IPS DF 6.9 (cell line): ENCODE measurements at places on chromosomes 13 and 19.

DNA sequence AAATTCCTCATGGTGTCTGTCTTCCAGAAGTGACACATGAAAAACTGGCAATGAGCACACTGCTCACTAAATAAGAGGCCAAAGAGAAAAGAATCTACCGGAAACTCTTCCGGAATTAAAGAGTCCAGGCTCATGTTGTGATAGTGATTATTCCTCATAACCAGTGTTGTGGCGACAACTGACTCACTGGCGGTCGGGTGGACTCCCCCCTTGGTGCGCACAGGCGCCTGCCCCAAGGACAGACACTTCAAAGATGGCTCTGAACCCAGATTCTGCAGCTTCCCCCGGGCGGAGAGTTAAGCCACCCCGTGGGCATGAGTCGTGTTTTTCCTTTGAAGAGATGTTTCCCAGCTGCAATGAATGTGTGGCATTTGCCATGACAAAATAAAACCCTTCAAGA, 10.3 kb downstream of the IL17D start:
- no peak for DNase-seq

DNA sequence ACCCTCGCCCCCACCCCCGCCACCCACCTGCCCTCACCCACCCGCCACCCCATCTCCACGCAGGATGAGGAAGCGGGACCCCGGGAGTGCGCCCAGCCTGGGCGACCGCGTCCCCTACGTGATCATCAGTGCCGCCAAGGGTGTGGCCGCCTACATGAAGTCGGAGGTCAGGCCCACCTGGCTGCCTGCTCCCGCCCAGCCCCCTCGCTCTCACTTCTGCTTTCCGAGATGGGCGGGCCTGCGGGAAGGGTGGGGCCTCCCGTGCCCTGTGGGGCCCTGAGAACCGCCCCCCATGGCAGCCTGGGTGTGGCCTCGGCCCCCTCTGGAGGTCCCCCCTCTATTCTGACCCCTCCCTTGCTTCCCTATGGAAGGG, 3.1 kb upstream of the SPIB start:
- DNase-seq = no peak

- no peak for DNase-seq
These were observed 27.3 kb downstream of the TM9SF2 start for GRCh38 chr13:99528547-99528946.

GRCh38 chr13:91934354-91934753, 535.9 kb downstream of the GPC5 start:
- no peak for DNase-seq

DNA sequence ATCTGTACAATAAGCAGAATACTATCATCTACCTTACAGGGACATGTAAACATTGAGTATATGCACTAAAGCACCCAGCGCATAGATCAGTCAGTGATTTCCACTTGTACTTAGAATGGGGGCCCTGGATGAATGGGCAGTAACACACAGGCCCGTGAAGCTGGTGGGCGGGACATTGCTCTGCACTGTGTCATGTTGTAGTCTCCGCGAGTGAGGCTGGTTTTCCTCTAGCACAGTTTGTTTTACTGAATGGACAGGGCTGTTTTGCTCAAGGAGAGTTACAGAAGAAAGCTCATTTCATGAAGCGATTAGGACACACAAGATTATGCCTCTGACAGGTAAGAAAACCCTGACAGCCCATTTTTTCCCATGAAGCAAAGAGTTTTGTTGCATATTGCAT, 86.4 kb upstream of the SOX21 start:
- no peak for DNase-seq

- no peak for DNase-seq
These were observed 476.2 kb downstream of the KLF12 start for GRCh38 chr13:73657821-73658540.

GRCh38 chr13:94173312-94173854, 306.1 kb downstream of the DCT start:
- no peak for DNase-seq

GRCh38 chr13:49443357-49443703, 534 bp downstream of the CAB39L start:
- no peak for DNase-seq

DNA sequence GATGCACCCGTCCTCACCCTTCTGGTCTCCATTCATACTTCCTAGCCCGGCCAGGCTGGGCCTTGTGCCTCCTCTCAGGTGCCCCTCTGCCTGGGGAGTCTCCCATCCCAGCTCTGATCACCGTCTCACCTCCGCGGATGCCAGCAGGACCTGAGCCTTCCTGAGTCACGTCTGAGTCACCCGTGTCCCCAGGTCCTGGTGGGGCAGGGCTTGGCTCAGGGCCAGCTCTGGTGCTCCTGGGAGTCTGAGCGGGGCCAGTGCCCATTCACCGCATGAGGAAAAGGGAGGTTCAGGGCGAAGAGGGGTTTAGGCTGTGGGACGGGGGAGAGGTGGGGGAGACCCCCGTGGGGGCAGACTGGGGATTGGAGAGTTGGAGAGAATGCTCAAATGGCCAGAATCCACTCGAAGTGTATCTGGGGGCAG, 593 bp downstream of the ATP8B3 start:
- DNase-seq = no peak

GRCh38 chr13:73082471-73082870, 23.7 kb downstream of the KLF5 start:
- no peak for DNase-seq

DNA sequence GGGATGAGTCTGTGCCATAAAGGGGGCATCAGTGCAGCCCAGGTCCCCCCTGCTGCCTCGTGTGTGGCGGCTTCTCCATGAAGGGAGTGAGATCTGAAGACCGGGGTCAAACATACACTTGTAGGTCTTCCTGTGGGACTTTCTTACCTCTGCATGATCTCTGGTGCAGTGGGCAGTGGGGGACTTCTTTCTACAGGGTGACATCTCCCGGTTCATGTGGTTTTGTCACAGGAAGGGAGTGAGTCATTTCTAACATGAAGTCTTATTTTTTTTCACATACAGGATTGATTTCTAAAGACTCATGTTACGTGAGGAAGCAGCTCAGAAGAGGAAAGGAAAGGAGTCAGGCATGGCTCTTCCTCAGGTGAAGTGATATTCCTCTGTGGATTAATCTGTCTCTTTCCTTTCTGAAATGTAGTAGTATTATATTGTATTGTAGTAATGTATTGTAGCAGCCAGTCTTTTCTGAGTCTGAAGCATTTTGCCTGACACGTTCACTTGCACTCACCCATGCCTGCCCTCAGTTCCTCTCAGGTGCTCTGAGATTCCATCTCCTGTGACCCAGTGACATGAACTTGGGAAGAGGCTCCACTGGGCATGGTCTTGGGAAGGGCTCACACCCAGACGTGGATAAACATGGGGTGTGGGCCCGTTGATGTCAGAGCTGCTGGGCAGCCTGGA, 15.7 kb downstream of the ZNF808 start:
- DNase-seq = no peak

GRCh38 chr19:570251-570686, 2.1 kb upstream of the BSG start:
- DNase-seq = no peak

DNA sequence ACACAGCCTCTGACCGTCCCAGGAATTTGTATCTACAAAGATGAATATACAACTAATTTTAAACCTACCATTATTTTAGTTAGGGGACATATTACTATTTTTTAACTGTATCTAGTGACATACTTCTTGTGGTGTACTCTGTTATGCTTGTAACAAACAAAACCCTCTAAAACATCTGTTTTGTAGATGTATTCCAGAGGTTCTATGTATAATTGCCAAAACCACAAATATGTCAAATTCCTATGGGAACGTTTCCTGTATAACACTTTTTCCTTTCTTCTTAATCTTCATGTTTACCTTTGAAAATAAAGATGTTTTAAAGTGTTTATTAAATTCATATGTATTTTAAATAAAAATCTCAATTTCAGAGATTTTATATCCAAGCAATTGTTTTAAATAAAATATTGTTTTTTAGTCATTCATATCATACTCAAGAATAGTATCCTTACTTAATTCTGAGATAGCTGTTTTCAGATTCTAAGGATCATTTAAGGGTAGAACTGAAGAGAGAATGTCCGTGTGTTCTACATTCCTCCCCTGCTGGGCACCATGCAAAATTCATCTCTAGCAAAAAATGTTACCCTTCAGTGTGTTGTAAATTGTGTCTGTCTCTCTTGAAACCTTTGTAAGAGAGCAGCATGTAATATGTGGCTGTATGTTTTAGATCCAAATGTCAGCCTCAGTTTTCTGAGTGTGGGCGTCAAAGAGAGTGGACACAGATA, 1327.7 kb downstream of the EFNB2 start:
- no peak for DNase-seq

GRCh38 chr19:4866595-4867424, 657 bp downstream of the PLIN3 start:
- DNase-seq = no peak

- no peak for DNase-seq
These were observed 8.8 kb downstream of the GIPR start for GRCh38 chr19:45676851-45677263.

DNA sequence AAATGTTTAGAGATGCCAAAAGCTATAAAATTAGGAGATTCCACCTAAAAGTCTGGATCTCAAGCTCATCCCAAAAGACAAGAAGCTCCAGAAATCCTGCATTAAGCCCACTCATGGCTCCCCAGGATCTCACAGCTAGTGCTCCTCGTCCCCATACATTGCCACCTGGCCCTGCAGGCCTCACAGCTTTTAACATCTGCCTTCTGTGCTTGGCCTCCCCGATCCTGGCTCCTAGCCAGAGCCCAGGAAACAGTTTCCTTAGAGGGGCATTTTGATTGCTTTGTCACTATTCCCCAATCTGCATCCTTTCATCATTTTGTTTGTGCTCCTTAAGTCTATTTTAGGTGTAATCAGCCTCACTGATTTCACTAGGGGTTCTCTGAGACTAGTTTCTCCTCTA, 14.5 kb upstream of the DCT start:
- no peak for DNase-seq

- no peak for DNase-seq
These were observed 5.0 kb upstream of the PDS5B start for GRCh38 chr13:32581177-32581786.

DNA sequence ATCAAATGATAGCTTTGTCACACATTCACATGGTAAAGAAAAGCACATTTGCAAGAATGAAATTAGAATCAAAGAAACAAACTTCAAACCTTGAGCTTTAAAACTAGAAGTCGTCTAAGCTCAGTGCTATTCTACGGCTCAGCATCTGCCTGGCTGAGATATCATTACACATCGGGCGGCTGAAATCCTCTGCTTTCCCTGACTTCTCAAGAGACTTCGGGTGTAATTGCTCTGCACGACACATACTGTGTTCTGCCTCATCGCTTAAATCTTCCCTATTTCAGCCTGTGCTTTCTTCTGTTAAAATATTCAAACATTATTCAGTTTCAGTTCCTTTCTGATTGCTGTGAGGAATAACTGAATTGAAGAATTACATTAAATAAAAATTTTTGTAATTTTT, 265.3 kb downstream of the NALCN start:
- no peak for DNase-seq

GRCh38 chr19:38730731-38731589, 13.3 kb downstream of the CAPN12 start:
- DNase-seq = no peak

- no peak for DNase-seq
These were observed 617 bp downstream of the SKA3 start for GRCh38 chr13:21175656-21176214.

DNA sequence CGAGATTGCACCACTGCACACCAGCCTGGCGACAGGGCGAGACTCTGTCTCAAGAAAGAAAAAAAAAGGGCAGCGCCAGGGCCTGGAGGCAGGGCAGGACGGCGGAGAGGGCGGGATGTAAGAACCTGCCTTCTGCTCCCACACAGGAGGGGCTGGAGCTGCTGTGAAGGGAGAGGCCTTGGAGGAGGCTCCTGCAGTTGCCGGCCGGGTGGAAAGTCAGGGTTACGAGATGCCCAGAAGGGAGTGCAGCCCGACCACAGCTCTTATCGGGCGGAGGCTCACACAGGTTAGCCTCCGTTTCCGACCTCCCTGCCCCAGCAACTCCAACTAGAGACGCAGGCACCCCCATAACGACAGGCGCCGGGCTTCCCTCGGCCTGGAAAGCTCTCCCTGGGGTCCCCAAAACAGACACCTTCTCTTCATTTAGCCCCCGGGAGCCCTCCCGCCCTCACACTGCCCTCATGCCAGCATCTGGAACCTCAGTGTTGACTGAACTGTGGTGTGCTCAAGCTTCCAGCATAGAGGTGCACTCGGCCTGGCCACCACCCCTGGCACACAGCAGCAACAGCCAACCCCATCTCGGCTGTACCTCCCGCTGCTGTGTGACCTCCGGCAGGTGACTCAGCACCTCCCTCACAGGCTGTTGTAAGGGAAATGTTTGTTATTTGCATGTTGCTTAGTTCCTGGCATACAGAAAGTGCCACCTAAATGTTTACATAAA, 1.4 kb downstream of the PLPP2 start:
- no peak for DNase-seq

GRCh38 chr19:5326545-5326944, 14.1 kb downstream of the PTPRS start:
- DNase-seq = no peak

GRCh38 chr19:23260956-23261355, 10.8 kb upstream of the ZNF724 start:
- no peak for DNase-seq

- no peak for DNase-seq
These were observed 30.3 kb downstream of the OXGR1 start for GRCh38 chr13:96963786-96964475.

DNA sequence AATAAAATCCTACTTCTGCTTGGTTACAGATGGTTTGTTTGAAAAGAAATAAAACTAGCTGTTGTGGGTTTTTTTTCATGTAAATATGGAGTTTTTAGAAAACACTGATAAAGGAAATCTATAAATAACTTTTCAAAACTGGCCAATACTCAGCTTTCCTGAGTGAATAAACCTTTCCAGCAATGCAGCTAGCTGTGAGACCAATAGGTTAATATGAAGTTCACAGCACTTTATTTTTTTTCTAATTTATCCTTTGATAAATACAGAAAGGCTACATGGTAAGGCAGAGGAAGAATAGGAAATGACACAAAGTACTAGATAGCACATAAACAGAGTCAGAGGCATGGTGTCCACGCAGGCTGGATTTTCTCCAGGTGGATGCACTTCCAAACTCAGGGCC, 154.0 kb downstream of the COG6 start:
- DNase-seq = no peak

DNA sequence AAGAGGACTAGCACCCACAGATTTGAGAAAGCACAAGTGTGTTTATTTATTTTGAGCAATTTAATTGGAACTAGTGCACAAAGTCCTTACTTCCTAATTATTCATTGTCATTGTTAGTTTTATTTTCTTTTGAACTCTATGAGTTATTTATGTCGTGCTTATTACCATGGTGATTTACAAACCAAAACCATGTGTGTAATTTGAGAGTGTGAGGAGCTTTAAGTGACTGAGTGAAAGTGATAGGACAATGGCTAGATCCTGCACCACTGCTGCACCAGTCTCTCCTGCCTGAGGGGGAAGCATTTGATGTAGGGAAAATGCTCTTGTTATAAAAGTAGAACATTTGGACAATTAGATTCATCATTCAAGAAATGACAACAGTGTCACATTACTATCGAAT, 172.3 kb upstream of the KLF12 start:
- DNase-seq = no peak

DNA sequence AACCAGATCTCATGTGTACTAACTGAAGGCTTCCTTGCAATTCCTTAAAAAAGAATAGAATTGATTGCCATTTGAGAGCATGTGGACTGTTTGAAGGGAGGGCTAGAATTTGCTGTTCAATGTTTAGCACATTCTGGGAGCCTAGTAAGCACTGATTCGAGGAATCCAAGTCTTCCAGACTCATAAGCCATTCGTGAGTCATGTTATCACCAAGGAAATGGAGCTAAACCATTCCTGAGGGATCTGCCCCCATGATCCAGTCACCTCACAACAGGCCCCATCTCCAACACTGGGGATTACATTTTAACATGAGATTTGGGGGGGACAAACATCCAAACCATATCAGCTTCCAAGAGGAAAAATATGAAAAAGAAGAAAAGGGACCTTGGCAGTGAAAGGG, 276.4 kb downstream of the KCNRG start:
- DNase-seq = no peak
